ENCODE measurements at places on chromosomes 3 and 15.

GRCh38 chr3:47578119-47578632 is 489 bp downstream of the CSPG5 start:
- no peak for DNase-seq

DNA sequence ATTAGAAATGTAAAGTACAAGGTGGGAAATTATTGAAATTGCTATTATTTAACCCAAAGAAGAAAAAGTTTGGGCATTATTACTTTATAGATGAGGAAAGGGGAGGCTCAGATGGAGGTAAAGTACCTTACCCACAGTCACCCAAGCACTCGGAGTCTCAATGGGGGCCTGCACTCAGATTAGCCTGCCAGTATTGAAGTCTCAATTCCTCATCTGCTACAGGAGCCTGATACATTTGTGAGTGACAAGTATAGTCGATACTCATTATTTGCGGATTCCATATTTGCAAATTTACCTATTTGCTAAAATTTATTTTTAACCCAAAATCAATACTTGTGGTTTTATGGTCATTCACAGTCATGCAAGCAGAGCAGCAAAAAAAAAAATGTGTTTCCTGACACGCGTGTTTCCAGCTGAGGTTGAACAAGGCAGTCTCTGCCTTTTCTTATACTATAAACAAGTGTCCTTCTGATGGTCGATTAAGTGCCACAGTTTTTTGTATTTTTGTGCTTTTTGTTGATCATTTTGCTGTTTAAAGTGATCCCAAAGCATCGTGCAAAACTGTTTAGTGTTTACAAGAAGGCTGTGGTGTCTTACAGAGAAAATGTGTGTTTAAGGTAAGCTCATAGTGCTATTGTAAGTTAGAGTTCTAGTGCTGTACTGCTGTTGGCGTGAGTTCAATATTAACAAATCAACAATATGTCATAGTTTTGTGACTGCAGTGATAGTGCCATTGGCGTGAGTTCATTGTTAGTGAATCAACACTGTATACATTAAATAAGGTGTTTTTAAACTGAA is 48.0 kb downstream of the ARHGEF26 start:
- DNase-seq = no peak

- DNase-seq = no peak
Measured at GRCh38 chr15:77860071-77860691, 217.3 kb downstream of the TBC1D2B start.

DNA sequence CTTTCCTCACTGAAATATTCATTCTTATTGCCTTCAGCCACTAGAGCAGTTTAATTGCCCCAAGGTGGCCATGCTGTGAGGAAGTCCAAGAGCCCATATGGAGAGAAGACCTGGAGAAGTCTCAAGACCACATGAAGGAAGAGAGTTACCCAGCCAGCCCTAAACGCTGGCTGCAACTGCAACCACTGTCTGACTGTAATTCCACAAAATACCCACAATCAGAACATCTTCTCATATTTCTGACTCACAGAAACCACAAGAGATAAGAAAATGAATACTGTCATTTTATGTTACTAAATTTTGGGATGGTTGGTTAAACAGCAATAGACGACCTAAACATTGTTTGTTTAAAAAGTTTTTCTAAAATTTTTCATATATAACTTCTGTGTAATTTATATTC is 14.7 kb upstream of the SST start:
- no peak for DNase-seq
